ENCODE measurements at places on chromosomes 11 and 22. TPM values are rescaled to one million over a fixed set of nuclear protein-coding genes. Genes with fewer than 3 reads are reported as not detected.

DNA sequence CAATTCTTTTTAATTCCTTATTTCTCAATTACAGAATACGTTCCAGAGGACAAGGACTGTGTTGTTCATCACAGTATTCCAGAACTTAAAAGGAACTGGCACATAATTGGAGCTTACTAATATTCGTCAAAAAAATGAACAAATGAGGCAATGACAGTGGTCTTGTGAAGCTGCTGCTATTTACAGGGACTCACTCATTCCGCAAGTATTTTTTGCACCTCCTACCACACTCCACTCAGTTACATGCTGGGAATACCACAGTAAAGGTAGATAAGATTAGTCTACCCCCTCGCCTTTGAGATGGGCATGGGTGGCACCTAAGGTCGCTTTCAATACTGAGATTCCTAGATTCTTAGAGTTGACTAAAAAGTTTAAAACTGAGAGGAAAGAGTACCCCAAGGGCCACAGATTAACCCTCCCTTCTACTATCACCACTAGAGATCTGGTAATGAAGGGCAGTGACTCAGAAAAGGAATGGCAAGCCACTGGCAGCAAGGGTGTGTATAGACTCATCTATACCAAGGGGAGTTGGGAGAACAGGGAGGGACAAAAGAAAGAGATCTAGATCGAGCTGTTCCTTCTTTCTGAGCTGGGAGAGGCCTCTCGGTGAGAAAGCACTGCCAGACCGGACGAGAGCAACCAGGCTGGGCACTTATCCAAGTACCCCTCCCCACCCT, 85.0 kb downstream of the RPL27A start:
- H3K4me1 ChIP-seq = no peaks in the 10 kb centered on the region
- H3K36me3 ChIP-seq = no peaks in the 10 kb centered on the region
- no peak for DNase-seq

DNA sequence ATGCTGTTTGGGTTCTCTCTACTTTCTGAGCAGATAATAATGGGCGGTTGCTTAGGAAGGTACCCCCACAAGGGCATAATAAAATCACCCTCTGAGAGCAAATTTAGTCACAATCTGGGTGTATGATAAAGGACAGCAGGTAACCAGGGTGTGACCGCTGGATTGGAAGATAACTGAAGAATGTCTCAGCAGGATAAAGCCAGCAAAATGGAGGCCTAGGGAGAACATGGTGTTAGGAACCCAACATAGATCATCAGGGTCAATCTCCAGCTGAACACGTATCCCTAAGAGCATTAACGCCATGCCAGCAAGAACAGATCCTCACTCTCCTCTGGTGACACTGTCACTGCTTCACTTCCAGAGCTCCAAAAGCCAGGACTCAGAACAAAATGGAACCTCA, 64.5 kb upstream of the SCUBE2 start:
- H3K27me3 ChIP-seq = no peaks in the 10 kb centered on the region
- no peaks in the 10 kb centered on the region for H3K4me1 ChIP-seq
- H3K27ac ChIP-seq = no peak overlapping the region
- H3K4me3 ChIP-seq = no peak overlapping the region

YPEL1 gene
- total RNA-seq = 2.5 TPM

GRCh38 chr11:96393753-96394348, 4.0 kb downstream of the JRKL start:
- H3K4me3 ChIP-seq = no peak overlapping the region
- peaks cover 13% of the 10 kb centered on the region for H3K4me1 ChIP-seq
- H3K36me3 ChIP-seq = peaks cover 4% of the 10 kb centered on the region
- H3K27me3 ChIP-seq = no peaks in the 10 kb centered on the region
- H3K27ac ChIP-seq = no peak overlapping the region

- DNase-seq = peak; percentile 33
- H3K27ac ChIP-seq = peak overlapping the region; percentile 30
- peak overlapping the region; percentile 51 for H3K4me3 ChIP-seq
- no peaks in the 10 kb centered on the region for H3K27me3 ChIP-seq
- peaks cover 27% of the 10 kb centered on the region for H3K4me1 ChIP-seq
Observed at GRCh38 chr11:57476047-57476756, 15.9 kb downstream of the RTN4RL2 start.

P2RX3 gene
- total RNA-seq = not detected

DNA sequence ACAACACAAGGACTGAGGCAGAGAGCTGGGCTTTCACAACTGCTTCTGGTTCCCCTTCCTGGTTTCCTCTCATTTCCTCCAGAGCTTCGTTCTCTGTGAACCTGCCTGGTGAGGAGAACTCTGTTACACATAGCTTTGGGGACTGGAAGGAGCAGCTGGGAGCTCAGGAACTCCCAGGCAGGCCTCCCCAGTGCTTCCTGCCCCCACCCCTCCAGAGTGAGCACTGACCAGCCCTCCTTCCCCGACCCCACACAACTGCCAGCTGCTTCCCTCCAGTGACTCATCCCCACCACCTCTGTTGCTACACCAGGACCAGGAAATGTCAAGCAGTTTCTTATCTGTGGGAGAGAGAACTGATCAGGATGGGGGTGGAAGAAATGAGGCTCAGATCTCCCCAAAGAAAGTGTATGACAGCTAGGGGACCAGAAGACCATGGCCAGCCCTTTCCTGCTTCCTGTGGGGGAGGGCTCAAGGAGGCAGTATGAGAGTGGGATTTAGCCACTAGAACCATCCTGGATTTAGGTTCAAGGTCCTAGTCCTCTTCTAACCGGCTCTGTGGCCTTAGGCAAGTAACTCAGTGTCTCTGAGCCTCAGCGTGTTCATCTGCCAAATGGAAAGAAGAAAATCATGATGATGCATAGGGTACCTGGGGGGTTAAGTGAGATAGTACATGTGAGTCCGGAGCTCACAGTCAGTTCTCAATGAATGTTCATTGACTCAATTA, 4.5 kb upstream of the TP53I11 start:
- H3K27ac ChIP-seq = no peak overlapping the region
- H3K27me3 ChIP-seq = no peaks in the 10 kb centered on the region
- H3K4me3 ChIP-seq = no peak overlapping the region
- no peaks in the 10 kb centered on the region for H3K4me1 ChIP-seq

SAA2 gene
- not detected for total RNA-seq

GRCh38 chr22:44927463-44928135, 82.2 kb downstream of the PHF21B start:
- no peaks in the 10 kb centered on the region for H3K27me3 ChIP-seq
- no peak overlapping the region for H3K27ac ChIP-seq
- no peaks in the 10 kb centered on the region for H3K36me3 ChIP-seq
- no peaks in the 10 kb centered on the region for H3K4me1 ChIP-seq
- no peak for DNase-seq

CRYBB1 gene
- not detected for total RNA-seq

RAG2 gene
- not detected for total RNA-seq

KRTAP5-11 gene
- total RNA-seq = not detected

DNA sequence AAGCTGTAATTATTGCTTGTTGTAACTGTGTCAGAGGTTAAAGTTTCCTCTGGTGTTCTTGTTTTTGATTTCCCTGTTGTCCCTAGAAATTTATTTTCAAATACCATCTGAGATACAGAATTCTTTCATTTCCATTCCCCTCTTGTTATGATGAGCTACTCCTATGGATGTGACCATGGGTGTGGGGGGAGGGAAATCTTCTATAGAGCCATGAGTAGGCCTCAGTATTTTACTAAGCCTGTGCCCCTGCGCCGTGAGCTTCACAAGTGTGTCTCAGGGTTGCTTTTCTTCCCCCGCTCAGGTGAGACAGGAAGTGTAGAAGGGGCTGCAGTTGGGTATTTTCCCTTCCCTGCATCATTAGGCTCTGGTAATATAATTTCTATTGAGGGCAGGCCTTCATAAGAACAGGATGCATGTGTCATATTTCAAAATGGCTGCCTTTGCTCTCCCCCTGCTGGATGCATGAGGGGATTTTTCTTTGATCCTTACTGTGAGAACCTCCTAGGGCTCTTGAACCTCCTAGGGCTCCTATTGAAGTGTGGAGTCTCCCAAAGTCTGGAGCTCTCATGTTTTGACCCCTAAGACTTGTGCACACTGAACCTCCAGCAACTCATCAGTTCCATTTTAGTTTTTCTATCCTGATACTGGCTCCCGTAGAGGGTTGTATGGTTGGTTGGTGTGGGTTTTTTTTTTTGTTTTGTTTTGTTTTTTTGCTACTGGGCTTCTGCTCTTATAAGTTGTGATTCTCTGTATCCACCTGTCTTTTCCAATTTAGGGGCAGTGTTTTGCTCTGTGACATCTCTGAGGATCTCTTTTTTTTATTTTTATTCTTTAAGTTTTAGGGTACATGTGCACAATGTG, 658.2 kb downstream of the NTM start:
- no peak overlapping the region for H3K4me3 ChIP-seq
- no peak for DNase-seq
- H3K27me3 ChIP-seq = no peaks in the 10 kb centered on the region
- H3K36me3 ChIP-seq = no peaks in the 10 kb centered on the region
- no peaks in the 10 kb centered on the region for H3K4me1 ChIP-seq
- no peak overlapping the region for H3K27ac ChIP-seq

- DNase-seq = no peak
- no peak overlapping the region for H3K27ac ChIP-seq
- H3K4me3 ChIP-seq = no peak overlapping the region
- H3K36me3 ChIP-seq = no peaks in the 10 kb centered on the region
Observed at GRCh38 chr11:69003866-69004367, 9.1 kb downstream of the MRGPRF start.

DNA sequence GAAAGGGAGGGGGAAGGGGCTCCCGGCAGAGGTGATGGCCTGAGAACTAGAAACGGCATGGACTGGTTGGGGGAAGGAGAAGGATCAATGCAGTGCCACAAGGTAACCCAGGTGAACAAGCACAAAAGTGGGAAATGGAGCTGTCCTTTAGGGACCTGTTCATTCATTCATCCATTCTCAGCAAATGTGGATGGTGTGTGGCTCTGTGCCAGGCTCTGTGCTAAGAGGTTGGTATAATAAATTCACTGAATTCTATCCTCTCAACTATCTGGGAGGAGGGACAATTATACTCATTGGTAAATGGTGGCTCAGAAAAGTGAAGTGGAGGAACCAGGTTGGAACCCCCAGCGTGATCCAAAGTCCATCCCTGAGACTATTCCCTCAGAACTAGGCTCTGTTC, 18.6 kb upstream of the ARAP1 start:
- no peaks in the 10 kb centered on the region for H3K36me3 ChIP-seq
- H3K4me1 ChIP-seq = no peaks in the 10 kb centered on the region
- no peak overlapping the region for H3K4me3 ChIP-seq
- no peak overlapping the region for H3K27ac ChIP-seq
- no peaks in the 10 kb centered on the region for H3K27me3 ChIP-seq

- H3K27me3 ChIP-seq = no peaks in the 10 kb centered on the region
- H3K36me3 ChIP-seq = no peaks in the 10 kb centered on the region
- H3K27ac ChIP-seq = no peak overlapping the region
- H3K4me1 ChIP-seq = no peaks in the 10 kb centered on the region
Observed at GRCh38 chr11:32026766-32027165, 64.1 kb upstream of the RCN1 start.

GRCh38 chr11:34426766-34427185, 12.0 kb upstream of the CAT start:
- H3K27me3 ChIP-seq = no peaks in the 10 kb centered on the region
- no peaks in the 10 kb centered on the region for H3K4me1 ChIP-seq
- no peaks in the 10 kb centered on the region for H3K36me3 ChIP-seq
- H3K4me3 ChIP-seq = no peak overlapping the region
- H3K27ac ChIP-seq = no peak overlapping the region

GRCh38 chr11:124954590-124954955, 571 bp downstream of the CCDC15 start:
- DNase-seq = no peak
- H3K4me1 ChIP-seq = peaks cover 37% of the 10 kb centered on the region
- H3K27me3 ChIP-seq = no peaks in the 10 kb centered on the region
- peak overlapping the region; percentile 72 for H3K4me3 ChIP-seq
- H3K27ac ChIP-seq = peak overlapping the region; percentile 85

DNA sequence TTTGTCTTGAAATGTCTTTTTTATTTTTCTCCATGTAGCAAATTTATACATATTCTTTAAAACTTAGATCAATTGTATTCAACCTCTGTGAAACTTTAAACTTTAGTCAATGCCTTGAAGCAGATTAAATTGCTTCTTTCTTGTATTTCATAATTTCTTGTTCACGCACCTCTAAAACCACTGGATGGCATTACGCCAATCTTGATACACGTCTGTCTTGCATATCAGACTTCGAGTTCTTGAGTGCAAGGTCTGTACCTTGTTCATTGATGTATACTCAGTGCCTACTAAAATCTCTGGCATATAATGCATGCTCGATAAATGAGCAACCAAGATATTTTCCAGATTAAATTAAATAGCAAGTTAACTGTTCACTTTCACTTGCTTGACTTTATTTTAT, 236.8 kb downstream of the CASP12 start:
- no peaks in the 10 kb centered on the region for H3K27me3 ChIP-seq
- no peak overlapping the region for H3K27ac ChIP-seq
- no peaks in the 10 kb centered on the region for H3K36me3 ChIP-seq
- H3K4me3 ChIP-seq = no peak overlapping the region

DNA sequence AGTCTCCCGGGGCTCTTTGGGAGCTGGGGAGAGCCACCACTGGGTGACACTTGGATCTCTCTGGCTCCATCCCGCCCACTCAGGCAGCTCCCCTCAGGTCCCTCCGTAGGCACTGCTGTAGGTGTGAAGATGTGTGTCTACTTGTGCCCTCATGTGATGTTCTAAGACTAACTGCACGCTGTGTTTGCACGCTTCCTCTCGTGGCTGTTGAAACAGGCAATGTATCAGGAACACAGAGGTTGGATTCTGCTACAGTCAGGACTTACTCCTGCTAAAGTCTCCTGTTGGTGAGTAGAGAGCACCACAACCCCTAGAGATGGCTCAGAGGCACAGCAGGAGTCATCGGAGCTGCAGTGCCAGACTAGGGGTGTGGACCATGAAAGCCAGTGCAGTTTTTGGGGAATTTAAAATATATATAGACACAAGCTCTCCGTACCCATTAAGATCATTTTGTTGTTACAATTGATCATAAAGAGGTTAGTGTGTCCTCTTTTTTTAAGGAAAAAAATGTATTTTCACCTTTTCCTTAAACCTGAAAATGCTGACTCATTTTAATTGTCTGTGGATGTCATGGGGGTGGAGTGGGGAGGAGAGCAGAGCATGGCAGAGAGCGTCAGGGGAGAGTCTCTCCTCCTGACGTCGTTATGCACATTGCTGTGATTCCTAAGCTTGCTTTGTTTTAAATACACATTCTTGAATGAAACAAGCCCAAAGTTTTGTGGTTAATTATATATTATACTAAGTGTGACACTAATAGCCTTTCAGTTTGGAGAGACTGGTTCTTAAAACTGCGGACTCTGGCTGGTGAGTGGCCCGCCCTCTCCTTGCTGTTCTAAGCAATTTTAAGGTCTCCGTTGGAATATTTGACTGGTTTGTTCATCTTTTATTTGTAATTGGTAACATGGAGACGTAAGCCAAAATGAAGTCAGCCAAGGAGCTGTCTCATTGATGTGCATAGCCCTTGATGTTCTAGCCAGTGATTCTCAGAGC, 16.2 kb upstream of the CTTN start:
- no peaks in the 10 kb centered on the region for H3K4me1 ChIP-seq
- H3K36me3 ChIP-seq = peaks cover 63% of the 10 kb centered on the region
- H3K27ac ChIP-seq = no peak overlapping the region
- no peak for DNase-seq
- H3K4me3 ChIP-seq = no peak overlapping the region
- H3K27me3 ChIP-seq = no peaks in the 10 kb centered on the region

ANO5 gene
- 0.12 TPM for total RNA-seq

Data from naive thymus-derived CD4-positive, alpha-beta T cell (primary cell).